ENCODE measurements at places on chromosomes 2 and 18.

DNA sequence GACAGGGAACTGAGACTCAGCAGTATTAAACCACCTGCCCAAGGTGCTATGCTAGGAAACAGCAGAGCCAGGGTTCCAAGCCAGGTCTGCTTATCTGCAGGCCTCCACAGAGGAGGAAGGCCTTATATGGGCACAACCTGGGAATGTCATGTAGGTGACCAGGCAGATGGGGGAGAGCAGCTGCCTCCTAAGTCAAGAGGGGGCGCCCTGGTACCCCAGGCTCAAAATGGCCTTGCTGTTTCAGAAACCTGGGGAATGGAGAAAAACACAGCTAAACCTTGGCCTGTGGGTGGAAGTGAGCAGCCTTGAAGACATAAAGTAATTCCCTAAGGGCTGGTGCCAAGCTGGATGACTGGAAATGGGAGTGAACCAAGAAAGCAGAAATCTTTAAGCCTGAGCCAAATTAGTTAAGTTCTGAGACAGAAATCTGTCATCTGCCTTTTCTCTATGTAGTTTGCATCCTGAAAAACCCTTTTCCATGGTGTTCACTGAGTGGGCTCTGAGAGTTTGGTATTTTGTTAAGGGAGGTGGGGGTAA is 79.1 kb downstream of the MAPK4 start:
- no peak for DNase-seq

GRCh38 chr18:37435996-37436395 is 129.6 kb downstream of the CELF4 start:
- no peak for DNase-seq

GRCh38 chr2:118177318-118177717 is 89.0 kb downstream of the INSIG2 start:
- no peak for DNase-seq

GRCh38 chr2:176876493-176877103 is 336.0 kb upstream of the HNRNPA3 start:
- DNase-seq: no peak

DNA sequence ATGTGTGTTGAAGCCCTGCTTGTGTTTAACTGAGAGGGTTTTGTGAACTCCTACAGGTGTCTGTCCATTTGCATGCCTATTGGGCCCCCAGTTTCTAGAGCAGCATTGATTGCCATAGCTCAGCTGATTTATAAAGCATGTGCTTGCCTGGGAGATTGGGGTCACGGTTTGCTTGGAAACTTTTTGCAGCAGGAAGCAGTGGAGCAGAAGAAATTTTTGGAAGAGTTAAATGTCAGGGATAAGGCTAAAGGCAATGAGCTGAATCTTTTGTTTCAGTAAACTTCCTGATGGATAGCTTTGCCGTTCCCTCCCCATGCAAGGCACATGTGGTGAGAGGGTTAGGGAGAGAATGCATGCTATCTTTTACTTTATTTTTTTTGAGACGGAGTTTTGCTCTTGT is 102.2 kb downstream of the PTPRM start:
- DNase-seq: no peak

- DNase-seq: no peak
Measured at GRCh38 chr2:203453858-203454451, 81.1 kb downstream of the RAPH1 start.

GRCh38 chr18:75351409-75351808 is 76.1 kb downstream of the SMIM21 start:
- no peak for DNase-seq

- no peak for DNase-seq
Measured at GRCh38 chr2:6957031-6957714, 40.0 kb downstream of the RNF144A start.

DNA sequence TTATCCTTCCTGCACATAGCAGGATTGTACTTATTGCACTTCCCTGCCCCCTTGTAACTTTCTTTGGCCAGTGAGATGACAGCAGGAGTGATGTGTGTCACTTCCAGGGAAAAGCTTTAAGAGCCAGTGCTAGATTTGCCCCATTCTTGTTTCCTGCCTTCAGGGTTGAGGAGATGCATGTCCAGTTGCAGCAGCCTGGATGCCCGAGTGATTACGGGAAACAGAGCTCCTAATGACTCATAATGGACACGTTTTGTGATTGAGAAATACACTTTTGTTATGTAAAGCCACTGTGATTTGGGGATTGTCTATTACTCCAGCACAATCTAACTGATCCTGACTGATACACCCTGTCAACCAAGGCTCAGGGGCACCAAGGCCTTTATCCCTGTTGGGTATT is 5.0 kb upstream of the TET3 start:
- no peak for DNase-seq

GRCh38 chr2:17638196-17638743 is 97.8 kb downstream of the VSNL1 start:
- DNase-seq: no peak

GRCh38 chr2:207205173-207205957 is 39.6 kb upstream of the KLF7 start:
- no peak for DNase-seq

- DNase-seq: no peak
Measured at GRCh38 chr2:213016984-213017351, 134.4 kb downstream of the IKZF2 start.

DNA sequence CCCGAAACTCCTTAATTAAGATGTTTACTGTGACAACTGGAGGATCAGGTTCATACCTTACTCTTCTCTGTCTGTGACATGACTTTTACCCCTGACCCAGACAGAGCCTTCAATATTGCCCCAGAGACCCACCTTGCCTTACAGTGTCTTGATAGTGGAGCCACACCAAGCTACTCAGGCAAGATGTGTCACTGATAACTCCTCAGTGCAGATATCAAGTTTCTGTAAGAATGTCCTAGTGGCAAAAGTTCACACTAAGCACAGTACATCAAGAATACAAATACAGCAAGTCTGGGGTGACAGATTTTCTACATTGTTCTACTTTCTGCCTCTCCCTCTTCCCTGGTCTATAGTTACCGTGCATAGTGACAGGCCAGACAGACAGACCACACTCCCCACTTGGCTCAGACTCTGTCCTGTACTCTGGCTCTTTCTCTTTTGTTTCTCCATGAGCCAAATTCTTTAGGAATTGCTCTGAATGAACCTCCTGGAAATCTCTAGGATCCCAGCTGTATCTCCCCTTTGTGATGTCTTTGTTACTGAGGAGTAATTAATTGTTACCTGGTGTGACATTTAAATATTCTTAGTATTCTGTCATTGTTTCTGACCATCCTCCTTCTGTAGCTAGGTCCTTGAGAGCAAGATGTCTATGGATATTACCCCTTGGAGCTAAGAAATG is 24.1 kb upstream of the APOB start:
- no peak for DNase-seq

DNA sequence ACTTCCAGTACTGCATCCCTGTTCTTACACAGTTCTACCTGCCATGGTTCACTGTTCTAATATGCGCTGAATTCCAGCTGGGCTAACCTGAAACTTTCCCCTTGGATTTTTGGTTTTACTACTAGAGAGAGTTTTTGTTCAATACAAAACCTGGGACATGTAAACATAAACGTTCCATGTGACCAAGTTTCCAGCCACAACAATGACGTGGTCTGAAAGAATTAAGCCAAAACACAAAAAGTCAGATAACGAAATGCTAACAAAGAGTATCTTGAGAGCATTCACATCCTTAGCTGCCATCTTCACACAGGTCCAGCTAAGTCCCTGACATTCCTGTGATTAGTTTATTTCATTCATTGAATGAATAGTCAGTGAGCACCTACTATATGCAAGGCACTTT is 467.0 kb upstream of the PKDCC start:
- DNase-seq: no peak

DNA sequence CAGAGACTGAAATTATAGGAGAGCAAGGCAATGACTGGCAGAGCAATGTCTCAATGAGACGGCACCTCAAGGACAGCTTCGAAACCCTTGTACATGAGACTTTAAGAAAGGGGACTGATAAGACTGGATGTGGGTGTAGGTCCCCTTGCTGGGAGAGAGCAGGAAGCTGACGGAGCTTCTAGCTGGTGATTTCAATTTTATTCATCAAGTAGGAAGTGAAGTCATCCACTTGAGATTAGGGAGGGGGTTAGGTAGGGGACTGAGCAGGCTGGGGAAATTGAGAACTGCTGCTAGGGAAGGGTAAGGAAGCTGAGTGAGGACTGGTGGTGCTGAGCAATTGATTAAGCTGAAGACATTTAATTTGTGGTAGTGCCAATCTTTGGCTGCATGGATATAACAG is 99.5 kb upstream of the ITGB6 start:
- no peak for DNase-seq

DNA sequence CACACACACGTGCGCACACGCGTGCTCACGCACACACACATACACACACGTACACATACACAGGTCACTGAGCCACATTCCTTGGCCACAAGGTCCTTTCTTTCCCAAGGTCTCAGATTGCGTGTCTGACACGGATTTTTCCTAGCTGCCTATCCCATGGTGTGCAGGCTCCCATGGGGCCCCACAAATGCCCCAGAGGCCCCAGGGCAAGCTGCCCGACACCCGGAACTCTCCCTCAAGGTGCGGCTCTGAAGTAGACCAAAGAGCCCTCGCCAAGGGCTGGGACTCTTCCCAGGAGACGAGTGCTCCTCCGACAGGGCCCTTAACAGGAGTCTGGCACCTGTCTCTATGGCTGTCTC is 46.7 kb downstream of the SDC1 start:
- DNase-seq: no peak

GRCh38 chr2:206921529-206921928 is 17.8 kb upstream of the CPO start:
- no peak for DNase-seq

- DNase-seq: no peak
Measured at GRCh38 chr2:5991305-5991968, 299.3 kb downstream of the SOX11 start.

DNA sequence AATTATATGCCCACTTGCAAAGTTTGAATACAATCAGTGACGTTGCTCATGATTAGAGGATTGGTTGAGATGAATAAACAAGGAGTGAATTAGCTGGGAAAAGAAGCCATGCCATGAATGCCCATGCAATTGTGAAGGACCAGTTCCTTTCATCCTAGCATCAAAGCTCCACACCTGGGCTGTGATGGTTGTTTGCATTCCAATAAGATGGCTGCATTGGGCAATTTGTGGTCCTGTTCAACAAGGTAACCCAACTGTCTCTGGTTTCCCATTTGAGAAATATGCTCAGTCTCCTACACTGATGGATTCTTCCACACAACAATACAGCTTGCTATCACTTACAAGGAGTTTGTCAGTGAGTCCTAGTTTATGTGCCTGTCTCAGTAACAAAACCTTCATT is 550.2 kb downstream of the STK39 start:
- no peak for DNase-seq

GRCh38 chr2:120821446-120822160 is 85.9 kb downstream of the GLI2 start:
- DNase-seq: no peak

DNA sequence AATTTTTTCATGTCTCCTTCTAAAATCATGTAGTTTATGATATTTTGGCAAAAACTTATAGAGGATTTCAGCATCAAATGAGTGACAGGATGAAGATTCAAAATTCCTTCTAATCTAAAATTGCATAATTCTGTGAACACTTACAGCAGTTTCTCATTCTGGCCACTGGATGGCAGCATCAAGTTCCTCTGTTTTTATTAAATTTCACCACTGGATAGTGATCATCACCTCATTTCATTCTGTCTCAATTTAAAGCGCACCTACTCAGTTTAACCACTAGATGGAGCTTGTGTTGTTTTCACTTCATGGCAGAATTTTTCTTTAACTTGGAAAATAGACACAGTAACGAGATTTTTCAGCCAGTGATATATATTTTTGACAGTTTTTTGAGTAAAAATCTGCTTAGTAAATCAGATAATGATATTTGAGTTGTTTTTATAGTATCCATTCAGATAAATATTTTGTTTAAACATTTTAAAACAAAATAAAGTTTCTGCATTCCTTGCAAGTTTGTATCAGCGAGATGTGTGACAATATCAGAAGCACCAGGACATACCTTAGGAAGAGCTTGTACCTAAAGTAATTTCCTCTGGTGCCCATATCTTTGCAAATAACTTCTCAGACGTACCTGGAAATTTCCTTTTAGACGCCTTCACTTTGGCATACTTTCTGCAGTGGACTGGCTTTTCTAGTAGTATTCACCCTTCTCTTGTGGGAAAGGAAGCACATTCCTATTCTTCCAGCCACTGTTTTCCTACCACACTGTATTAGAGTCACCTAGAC is 94.7 kb upstream of the ARHGAP15 start:
- no peak for DNase-seq

- no peak for DNase-seq
Measured at GRCh38 chr2:42722320-42723190, 41.4 kb downstream of the OXER1 start.

DNA sequence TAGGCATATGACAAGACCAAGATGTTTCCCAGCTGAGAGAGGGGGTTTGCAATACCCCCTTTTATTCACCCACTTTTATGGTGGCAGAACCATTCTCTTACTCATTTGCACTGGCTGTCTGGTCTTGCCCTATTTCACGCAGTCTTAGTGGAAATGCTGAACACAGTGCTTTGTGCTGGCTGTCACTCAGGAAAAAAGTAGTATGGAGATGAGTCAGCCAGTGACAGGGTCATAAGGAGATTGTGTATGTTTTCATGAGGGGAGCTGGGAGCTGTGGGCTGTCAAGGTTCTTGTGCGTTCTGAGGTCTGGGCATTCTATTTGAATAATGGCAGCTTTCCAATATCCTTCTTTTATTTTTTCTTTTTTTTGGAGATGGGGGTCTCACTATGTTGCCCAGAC is 10.9 kb upstream of the CNRIP1 start:
- DNase-seq: no peak

GRCh38 chr2:222532315-222532714 is 108.0 kb downstream of the SGPP2 start:
- no peak for DNase-seq

- DNase-seq: no peak
Measured at GRCh38 chr2:3112131-3112530, 265.5 kb downstream of the EIPR1 start.

- no peak for DNase-seq
Measured at GRCh38 chr18:2258954-2259353, 312.4 kb downstream of the METTL4 start.

DNA sequence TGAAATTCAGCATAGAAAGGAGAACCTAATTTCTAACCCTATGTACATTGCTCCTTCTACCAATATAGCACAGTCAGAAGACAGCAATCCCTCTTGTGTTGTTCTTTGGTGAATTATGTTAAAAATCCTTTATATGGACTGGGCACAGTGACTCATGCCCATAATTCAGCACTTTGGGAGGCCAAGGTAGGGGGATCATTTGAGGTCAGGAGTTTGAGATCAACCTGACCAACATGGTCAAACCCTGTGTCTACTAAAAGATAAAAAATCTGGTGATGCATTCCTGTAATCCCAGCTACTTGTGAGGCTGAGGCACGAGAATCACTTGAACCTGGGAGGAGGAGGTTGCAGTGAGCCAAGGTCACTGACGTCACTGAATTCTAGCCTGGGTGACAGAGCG is 195.6 kb downstream of the TMX3 start:
- no peak for DNase-seq

GRCh38 chr2:241312082-241312481 is 3.4 kb downstream of the HDLBP start:
- DNase-seq: no peak

- no peak for DNase-seq
Measured at GRCh38 chr18:75678627-75679026, 251.1 kb upstream of the SMIM21 start.
